ENCODE measurements at places on chromosomes 11 and 22.
A peak's percentile ranks its signal among the peaks of the same experiment; 100 is the strongest.

DNA sequence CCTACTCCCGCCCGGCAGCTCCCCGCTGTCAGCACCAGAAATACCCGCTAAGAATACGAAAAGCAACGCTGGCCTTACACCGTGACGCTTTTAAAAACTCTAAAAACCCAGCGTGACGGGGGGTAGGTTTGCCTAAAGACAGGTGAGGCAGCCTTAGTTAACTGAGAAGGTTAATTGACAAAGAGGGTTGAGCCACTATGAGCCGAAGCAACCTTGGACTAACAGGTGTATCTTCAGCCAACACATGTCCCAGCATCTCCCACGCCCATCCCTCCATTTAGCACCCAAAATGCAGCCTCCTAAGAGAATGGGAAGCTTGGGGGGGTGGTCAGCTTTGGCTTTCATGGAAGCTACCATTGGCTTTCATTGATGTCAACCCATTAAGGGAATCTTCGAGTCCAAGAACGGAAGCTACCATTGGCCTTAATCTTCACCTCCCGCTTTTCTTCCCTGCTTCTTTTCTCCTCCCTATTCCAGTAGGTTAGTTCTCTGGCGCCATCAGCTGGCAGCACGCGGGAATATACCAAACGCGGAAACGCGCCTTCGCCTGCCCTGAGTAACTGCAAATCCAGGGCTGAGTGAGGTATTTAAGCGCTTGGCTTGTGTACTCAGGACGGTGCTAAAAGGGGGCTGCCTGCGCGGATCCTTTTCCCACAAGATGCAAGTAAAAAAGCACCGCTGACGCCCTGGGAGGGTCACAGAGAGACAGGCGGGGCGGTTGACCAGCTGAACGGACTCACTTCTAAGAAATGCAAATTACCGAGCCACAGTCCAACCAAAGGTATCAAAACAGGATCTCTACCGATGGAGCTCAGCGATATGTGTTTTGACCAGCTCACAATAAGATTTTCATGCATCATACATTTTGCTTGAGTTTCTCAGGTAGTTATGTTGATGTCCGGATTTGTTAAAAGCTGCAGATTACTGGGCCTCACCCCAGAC, 38.5 kb upstream of the GLYATL1 start:
- peak; percentile 87 for DNase-seq

DNA sequence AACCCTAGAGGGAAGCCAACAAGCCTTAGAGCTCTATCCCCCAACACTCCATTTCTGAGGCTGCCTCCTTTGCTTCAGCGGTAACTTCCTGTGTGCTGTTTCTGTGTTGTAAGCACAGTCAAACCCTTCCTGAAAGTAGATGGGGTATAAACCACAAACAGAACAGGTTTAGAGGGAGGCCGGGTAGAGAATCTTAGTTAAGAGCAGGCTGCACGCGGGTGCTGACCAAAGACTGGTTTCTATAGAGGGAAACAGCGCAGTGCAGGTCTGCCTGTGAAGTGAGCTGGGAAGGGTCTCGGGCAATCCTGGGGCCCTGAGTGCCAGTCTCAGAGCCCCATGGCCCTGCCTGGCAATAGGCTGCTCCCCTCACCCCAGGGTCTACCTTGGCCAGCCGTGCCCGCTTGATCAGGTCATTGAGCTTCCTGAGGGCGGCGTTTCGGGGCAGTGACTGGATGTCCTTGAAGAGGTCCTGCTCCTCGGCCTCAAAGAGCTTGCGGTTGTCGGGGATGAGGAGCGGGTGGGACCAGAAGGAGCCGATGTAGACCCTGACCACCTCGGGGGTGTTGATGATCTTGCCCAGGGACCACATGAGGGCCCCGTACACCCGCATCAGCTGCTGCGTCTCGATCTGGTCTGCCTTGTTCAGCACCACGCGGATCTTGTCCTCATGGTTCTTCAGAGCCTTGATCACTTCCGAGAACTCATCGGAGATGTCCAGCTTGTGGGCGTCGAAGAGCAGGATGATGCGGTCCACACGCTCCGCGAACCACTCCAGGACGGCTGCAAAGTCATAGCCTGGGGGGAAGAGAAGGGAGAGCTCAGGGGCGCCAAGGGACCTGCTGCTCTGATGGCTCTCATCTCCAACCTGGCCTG, 15.3 kb upstream of the CDC42BPG start:
- DNase-seq: no peak

- no peak for DNase-seq
Measured at GRCh38 chr11:107505647-107506225, 48.1 kb upstream of the CWF19L2 start.

- no peak for DNase-seq
Measured at GRCh38 chr11:93221539-93221938, 23.7 kb upstream of the SLC36A4 start.

- DNase-seq: no peak
Measured at GRCh38 chr11:45741582-45741981, 63.4 kb upstream of the SLC35C1 start.

DNA sequence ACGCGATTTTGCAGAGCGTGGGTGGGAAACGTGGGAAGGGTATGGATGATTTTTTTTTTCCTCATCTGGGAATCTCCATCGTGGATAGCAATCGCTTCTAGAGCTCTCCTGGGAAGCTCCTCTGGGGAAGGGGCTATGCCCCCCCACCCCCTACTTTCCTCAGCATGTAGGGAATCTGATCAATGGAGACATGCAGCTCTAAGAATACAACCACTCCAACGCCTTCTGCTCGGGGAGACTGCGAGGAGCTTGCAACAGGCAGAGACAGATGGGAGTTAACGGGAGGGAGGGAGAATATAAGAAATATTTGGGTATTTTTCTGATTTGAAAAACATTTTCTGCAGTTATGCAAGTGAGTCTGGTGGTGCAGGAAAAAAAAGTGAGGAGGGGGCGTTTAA, 104.6 kb upstream of the HSD17B12 start:
- DNase-seq: no peak

DNA sequence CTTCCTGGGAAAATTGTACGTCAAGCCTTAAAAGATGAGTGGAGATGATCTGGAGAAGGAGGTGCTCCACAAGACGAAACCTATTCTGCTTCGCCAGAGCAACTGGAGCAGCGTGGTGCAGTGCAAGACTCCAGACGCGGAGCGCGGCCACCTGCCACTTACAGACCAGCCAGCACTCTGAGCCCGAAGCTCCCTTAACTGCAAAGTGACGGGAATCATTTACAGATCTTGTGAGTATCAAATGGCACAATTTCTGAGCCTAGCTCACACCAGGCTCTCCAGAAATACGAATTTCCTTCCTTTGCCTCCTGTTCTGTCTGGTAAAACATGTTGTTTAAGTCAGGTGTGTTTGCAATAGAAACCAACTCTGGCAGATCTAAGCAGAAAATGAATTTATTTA, 369.3 kb downstream of the CADM1 start:
- DNase-seq: no peak

DNA sequence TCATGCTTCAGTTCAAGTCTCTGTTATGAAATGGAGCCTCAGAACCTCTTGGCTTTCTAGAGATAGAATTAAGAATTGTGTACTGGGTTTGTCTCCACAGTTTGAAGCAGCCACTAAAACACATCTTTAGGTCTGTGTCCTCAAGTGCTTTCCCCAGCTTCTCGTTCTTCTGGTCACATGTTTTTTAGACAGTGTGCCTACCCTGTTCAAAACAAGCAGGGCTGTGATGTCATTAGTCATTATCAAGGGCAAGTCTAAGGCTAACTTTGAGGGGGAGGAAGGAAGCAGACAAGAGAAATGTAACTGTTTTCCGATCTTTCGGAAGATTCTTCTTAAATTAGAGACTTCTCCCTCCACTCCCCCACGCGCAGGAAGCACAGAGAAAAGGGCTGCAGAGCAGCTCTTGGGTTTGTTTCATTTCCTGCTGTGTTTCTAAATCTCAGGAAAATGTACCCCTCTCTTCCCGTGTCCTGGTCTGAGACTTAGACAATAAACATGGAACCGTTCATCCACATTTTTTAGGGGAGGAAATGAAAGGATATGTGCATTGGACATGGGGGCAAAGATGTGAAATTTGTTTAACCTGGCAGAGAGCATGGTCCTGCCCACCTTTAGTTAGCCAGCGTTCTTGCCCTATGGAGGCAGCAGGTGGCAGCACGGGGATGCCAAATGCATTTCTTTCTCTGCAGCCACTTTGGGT, 3.1 kb downstream of the AKIP1 start:
- no peak for DNase-seq

GRCh38 chr22:49764127-49764581, 63.5 kb downstream of the BRD1 start:
- DNase-seq: no peak

- no peak for DNase-seq
Measured at GRCh38 chr22:50726643-50727340, 11.2 kb upstream of the ACR start.

DNA sequence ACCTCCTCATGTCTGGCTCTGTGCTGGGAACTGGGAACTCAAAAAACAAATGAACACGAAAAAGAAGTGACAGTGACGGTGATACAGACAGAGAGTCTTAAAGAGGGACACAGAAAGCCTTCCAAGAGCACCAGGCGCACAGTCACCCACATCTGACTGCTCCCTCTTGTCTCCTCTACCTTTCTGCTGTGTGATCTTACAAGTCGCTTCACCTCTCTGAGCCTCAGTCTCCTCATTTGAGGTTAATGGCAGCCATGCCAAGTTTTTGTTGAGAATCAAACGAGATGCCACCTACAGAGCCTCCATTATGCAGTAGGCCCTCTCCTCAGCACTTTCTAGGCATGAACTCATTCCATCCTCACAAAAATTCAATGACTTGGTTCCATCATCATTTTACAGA, 3.7 kb downstream of the LRRC32 start:
- DNase-seq: no peak

- no peak for DNase-seq
Measured at GRCh38 chr22:30565341-30565740, 9.1 kb downstream of the GAL3ST1 start.
